ENCODE measurements at places on chromosomes 4 and X.

DNA sequence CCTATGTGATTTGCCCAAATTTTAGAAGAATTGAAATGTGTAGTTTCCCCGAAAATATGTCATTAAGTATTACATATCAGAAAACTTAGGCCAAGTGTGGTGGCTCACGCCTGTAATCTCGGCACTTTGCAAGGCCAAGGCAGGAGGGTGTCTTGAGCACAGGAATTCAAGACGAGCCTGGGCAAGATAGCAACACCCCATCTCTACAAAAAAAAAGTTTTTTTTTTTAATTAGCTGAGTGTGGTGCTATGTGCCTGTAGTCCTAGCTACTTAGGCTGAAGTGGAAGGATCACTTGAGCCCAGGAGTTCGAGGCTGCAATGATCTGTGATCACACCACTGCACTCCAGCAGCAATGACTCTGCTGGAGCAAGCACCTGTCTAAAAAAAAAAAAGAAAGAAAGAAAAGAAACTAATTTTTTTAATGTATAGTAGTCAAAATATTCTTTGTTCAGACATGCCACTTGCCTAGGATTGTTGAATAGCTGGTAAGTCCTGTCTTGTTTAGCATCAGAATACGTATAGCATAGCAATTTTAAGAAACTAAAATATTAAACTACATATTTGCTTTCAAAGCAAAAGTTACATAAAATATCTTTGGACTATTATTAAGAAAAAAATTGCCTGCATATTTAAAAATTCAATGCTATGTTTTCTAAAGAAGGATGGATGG lies 40.1 kb upstream of the GAB1 start:
- DNase-seq, result no peak

DNA sequence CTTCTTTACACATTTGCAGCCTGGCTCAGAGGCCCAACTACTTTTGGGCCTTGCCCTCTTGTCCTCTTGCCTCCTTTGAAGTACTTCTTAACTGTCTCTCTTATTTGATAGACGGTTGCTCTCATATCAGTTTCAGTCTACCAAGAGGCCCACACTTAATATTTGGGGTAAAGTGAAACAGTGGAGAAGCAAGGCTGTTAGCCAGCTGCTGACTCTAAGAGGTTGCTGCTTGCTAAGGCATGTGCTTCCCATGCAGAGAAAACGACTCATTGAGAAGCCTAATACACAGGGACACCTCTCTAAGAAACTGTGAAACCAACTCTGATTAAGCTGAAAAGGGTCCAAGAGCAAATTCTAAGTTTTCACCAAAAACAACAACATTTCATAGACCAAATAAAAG lies 94.6 kb downstream of the PPP3CA start:
- DNase-seq, result no peak

- no peak for DNase-seq
These were observed 31.3 kb downstream of the NIPAL1 start for GRCh38 chr4:48047896-48048295.

GRCh38 chrX:77003956-77004355 lies 443.2 kb upstream of the FGF16 start:
- DNase-seq, result no peak

DNA sequence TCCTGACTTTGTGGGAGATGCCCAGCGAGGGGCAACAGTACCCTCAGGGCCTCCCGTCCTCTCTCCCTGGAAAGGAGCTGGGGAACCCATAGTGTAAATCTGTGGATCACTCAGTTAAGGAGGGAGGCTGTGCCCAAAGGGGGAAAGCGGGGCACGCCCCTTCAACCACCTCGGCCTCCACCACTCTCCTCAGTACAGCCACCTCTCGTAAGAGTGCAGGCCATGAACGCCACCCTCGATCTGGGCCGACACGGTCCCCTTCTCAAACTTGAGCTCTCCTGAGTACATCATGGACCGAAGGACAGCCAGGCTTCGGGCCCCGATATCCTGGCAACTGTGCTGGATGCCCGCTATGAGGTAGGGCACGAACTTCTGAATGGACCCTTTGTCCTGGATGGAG lies 221.8 kb upstream of the ATP6AP2 start:
- DNase-seq, result no peak

DNA sequence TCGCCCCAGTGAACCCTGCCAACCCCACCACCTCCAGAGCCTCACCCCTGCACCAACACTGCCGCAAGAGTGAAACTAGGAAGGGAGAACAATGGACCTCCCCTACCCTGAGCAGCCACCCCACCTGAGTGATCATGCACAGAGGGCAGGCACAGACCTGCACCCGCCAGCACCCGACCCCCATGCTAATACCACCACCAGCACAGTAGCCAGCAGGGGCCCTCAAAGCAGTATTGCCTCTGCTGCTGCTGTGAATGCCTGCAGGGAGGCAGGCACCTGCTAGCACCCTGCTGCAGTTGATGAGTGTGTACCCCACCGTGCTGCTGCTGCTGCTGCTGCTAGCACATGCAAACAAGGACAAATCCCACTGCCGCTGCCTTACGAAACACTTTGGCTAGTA lies 100.1 kb downstream of the RAB28 start:
- DNase-seq, result no peak
